T-helper 9 cell (primary cell): ENCODE measurements at places on chromosomes 5 and 9.

DNA sequence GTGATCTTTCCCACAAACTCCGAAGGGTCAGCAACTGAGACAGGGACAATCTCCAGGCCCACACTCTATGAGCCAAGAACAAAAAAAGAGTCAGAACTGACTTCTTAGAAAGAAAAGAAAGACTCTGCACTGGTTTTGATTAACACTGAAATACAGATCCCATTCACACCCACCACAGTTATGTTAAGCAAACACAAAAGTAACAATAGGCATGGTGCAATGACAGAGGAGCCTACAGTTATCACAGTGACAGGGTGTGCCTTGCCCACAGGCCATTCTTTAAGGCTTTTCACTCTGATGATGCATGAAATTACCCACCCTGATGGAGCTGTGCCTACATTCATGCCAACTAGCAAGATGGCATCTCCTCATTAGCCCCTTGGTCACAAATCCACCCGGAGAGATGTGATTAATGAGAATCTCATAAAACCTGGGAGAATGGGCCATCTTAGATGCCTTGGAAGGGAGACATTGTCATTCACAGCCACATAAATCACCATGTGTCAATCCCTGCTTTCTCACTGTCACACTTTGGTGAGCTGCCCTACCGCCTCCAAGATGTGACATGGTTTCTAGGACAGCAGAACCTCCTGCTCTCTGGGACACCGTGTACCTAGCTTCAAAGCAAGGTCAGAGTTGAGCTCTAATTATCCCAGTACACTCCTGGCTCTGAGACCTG lies 27.6 kb upstream of the FSTL4 start:
- no peak for DNase-seq

- DNase-seq, result no peak
Measured at GRCh38 chr5:76257225-76257833, 145.8 kb upstream of the IQGAP2 start.

DNA sequence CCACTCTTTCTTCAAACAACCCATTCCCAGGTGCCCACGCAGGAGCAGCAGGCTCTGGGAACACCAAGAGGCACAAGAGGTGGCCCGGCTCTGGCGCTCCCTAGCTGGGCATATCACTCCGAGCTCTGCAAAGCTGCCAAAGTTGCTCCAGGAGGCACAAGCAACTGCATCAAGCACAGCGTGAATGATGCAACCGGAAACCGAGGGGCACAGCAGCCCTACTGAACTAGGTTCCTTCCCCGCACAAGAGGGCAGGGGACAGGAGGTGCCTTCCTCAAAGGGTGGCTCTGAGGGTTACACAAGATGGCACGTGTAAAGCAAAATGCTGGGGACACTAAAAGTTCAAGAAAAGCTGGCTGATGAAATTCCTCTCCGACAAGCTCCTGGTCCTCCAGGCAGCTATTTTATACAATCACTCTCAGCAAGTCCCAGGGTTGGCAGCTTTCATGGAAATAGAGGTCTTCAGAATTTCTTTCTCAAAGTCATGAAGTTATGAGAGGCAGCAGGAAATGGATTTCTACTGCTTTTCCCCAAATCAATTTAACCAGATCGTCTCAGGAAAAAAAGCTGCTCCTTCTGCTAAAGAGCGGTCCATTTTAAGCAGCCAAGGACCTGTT lies 22.9 kb downstream of the PSMB7 start:
- DNase-seq, result no peak

GRCh38 chr9:80605793-80606192 lies 1034.0 kb downstream of the TLE4 start:
- DNase-seq, result no peak

DNA sequence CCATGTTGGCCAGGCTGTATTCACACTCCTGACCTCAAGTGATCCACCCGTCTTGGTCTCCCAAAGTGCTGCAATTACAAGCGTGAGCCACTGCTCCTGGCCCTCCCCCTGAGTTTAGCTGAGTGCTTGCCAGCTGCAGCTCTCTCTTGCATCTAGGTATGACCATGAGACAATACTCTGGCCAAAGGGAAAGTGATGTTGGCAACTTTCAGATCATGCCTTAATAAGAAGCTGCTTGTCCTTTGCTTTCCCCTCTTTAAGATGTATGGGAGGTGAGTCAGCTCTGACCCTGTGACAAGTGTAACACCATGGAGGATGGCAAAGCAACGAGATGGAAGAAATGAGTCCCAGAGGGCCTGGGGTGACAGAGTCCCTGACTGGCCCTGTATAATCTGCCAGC lies 18.7 kb upstream of the DCAF12 start:
- no peak for DNase-seq

GRCh38 chr9:19379697-19380046 lies 364 bp downstream of the RPS6 start:
- no peak for DNase-seq

DNA sequence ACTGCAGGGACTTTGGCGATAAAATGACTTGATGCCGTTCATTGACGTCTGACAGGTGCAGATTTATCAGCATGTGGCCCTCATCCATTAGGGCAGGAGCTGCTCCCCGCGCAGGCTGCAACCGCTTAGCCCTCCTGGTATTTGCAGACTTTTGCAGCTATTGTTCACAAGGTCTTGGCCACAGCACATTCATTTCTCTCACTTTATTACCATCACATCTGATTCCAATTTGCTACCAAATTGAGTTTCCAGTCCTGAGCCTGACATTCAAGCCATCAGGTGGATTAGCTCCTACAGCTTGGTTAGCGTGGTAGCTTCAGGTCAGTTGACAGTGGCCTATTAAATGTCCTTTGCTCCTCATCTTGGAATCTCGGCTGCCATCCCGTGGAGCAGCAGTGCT lies 299.2 kb downstream of the CD180 start:
- no peak for DNase-seq

DNA sequence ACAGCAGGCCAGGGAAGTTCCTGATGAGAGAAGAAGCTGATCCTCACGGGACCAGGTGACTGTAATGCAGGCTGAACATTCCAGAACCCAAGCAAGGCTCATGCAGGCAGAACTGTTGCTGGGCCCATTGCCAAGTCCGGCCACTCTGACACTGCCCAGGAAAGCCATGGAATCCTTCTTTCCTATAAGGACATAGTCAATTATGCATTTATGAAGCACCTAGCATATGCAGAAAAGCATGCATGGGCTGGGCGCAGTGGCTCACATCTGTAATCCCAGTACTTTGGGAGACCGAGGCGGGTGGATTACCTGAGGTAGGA lies 83.7 kb upstream of the SLC1A3 start:
- DNase-seq, result no peak

DNA sequence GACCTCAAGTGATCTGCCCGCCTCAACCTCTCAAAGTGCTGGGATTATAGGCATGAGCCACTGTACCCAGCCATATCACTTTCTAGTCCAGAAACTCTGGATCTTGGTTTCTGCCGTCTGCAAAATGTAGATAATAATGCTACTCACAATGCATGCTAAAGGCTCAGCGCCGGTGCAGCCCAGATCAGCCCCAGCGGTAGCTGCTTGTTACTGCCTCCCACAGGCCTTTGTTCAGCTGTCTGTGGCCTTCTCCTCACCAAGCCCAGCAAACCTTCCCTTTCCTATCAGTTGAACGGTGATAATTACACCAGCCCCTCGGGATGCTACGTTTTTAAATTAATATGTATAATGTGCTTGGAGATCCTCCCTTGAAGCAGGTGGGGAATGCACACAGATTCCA lies 26.2 kb upstream of the MSX2 start:
- DNase-seq, result no peak

DNA sequence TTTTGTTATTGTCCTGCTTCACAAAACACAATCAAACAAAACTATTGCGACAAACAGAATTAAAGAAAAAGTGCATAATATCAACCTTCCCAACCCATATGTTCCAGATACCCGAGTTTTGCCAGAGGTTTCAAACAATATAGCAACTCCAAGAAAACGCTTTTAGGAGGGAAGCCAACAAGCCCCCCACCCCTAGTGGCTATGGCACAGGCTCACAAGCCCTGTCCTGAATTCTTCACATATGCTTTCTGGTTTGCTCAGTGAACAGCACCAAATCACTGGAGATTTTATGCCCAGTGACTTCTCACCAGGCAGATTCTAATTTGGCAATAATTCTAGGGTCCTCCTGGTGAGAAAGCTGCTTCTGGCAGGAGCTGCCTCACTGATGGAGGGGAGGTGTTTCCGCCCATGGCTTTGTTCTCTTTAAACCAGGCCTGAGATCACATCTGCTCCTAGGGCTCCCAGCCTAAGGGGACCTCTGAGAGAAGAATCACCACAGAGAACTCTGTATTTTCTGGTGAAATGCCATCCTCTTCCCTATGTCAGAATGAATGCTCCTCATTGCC lies 1982.4 kb downstream of the EFNA5 start:
- no peak for DNase-seq

GRCh38 chr9:87494970-87495471 lies 2.6 kb upstream of the DAPK1 start:
- DNase-seq, result no peak
